Activated T-helper 17 cell treated with anti-CD3 and anti-CD28 coated beads, Interleukin-2, amount 50 U/mL, for 72 hours (primary cell): ENCODE measurements at places on chromosomes 12 and 14.
A peak's percentile ranks its signal among the peaks of the same experiment; 100 is the strongest.

DNA sequence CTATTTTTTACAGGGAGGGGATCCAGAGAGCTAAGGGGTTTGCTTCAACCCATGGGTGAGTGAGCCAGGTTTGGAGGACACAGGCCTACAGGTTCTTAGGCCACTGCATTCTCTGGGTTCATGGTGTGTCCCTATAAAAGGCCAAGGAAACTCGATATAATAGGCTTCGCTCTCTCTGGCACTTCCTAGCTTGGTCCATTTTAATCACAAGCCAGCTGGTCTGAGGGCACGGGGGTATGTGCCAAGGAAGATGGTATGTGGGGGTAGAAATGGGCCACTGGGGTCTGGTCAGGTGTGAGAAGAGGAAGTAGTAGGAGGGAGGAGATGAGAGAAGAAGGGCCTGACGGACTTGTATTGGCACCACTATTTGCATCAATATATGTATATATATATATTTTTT is 4.9 kb downstream of the ETV6 start:
- no peak for ATAC-seq

- no peak for ATAC-seq
Measured at GRCh38 chr12:81518638-81519037, 240.5 kb downstream of the PPFIA2 start.

GRCh38 chr12:131309700-131310099 is 356.0 kb downstream of the ADGRD1 start:
- ATAC-seq = no peak

DNA sequence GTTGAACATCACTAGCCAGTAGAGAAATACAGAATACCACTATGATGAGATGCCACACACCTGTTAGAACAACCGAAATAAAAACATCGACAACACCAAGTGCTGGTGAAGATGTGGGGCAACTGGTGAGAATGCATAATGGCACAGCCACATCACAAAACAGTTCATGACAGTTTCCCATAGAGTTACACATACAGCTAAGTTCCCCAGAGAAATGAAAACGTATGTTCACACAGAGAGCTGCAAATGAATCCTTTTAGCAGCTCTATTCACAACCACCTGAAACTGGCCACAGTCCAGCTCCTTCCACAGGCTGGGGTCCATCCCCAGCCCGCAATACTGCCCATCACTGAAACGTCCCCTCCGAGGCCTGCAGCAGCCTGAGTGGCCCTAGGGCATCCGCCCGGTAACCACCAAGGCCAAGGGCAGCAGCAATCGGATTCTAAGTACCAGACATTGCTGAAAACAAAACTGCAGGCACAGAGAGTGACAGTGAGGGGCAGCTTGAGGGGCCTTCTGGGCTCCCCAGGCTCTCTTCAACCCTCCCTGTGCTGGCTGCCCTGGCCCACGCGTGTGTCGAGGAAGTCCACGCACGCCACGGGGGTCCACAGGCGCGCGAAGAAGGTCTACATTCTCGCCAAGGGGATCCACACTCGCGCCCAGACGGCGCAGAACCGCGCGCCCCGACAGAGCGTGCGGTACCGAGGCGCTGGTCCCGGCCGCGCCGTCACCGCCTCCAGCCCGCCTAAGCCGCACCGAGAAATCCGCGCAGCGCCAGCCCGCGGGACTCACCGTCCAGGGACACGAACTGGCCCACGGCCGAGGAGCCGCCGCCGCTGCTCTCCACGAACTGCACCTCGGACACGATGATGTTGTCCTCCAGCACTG is 903 bp downstream of the BRF1 start:
- ATAC-seq = peak; percentile 8

DNA sequence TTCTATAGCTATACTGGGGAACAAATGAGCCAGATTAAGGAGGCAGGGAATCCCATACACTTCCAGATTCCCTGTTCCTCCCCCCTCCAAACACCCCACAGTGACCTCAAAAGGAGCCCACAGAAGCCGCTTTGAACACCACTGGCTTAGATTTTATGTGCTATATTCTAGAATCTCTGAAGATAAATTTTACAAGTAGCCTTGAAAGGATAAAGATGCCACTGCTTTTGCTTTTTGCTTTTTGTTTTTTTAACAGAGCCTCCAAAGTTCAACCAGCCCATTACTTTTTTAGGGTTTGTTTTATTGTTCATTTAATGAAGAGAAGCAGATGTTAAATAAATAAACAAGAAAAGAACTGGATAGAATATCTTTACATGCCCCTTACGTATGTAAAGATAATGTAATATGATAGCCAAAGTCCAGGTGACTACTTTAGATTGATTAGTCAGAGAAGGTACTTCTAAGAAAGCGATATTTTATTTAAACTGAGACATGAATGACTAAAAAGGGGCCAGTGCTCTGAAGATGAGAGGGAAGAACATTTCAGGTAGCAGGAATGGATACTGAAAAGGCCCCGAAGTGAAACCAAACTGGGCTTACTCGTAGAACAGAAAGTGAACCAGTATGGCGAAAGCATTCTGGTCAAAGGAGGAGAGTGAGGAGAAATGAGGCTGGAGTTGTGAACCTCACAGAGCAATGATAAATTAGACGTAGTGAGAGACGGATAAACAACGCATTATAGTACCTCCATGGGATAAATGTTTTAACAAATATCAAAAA is 44.6 kb downstream of the DUSP6 start:
- peak; percentile 80 for ATAC-seq

GRCh38 chr14:63205044-63205575 is 867 bp downstream of the RHOJ start:
- ATAC-seq = no peak
